PC-9 (cell line): ENCODE measurements at places on chromosomes 3 and 15. TPM values are rescaled to one million over a fixed set of nuclear protein-coding genes. Genes with fewer than 3 reads are reported as not detected.

DNA sequence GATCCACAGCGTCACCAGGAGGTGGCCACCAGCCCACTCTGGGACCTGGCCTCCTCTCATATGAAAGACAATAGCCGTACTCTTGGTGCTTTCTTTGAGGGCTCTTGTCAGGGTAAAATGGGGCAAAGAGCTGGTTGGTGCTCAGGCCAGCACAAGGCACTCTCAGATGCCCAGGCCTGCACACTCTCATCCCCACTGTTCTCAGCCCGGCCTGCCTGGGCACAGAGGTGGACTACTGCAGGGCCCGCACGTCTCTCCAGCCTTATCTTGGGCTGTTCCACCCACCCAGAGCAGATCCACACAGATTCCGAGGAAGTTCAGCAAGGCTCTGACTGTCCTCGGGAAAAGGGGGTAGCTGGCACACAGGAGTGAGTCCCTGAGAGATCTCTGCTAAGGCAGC, 122.8 kb upstream of the PRR20G start:
- DNase-seq, result no peak

GRCh38 chr15:26504009-26504408, 268.9 kb downstream of the GABRB3 start:
- no peak for DNase-seq

GRCh38 chr15:75456710-75457109, 5.2 kb upstream of the SIN3A start:
- DNase-seq, result no peak

GRCh38 chr3:17045705-17046104, 160.9 kb downstream of the PLCL2 start:
- no peak for DNase-seq

- no peak for DNase-seq
These were observed 59.4 kb downstream of the SLCO2A1 start for GRCh38 chr3:133970339-133970738.

- no peak for DNase-seq
These were observed 22.4 kb upstream of the ADAMTSL3 start for GRCh38 chr15:83631534-83631933.

- DNase-seq, result no peak
These were observed 221.5 kb upstream of the BHLHE40 start for GRCh38 chr3:4757575-4758248.

DNA sequence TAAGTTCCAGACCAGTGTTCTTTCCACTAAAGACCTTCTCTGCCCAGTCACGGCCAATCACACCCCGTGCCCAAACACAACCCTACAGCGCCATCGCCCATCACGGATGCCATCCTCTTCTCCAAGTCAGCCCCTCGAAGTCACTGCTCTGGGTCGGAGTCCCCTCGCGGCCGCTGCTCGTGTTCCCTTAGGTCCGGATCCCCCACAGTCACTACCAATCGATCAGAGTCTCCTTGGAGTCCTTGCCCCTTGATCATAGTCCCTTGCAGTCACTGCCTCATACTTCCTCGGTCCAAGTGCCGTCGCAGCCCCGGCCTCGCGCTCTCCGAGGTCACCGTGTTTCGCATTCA, 461 bp downstream of the PCYT1A start:
- no peak for DNase-seq

DNA sequence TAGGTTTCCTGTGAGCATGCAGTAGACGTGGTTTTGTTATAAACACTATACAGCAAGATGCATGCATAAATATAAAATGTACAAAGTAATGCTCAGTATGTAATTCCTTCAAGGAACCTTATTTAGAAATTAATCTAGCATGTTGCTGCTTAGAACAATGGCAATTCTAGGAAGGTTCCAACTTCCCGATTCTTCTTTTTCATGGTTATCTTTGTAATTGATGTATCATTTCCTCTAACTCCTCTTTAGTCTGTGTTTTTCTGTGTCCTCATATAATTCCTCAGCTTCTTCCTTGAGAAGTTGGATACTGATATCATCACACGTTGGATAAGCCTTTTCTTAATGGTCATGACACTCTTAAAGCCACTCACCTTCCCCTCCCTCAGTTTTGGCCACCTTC, 3.5 kb downstream of the TSEN2 start:
- no peak for DNase-seq

DNA sequence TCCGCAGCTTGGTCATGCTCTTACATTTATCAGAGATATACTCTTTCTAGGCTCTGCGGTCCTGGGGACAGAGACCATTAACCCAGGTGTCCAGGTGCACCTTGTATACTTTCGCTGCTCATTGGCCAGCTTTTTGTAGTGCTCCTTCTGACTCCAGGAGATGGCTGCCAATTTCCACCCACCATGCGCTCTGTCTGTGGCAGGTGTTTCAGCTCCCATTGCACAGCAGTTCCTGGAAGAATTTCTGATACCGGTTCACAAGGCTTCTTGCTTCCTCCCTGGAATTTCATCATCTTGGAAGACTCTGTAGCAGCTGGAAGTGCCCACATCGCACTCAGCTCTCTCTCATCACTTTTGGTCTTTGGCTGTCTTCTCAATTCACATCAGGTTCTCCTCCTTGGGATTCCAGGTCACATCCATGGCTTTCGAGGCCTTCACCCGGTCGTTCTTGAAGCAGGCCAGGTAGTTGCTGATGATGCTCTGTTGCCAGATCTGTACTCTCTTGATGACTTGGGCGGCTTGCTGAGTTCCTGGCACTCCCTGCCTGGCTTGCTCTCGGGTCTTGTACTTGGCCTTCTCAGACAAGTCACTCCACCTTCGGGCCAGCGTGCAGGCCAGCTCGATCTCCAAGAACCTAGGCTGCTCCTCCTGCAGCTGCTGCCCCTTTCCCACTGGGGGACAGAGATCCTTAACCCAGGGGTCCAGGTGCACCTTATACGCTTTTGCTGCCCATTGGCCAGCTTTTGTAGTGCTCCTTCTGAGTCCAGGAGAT, 41.1 kb upstream of the ARL8B start:
- DNase-seq, result no peak

GRCh38 chr3:72475258-72476138, 372.7 kb downstream of the SHQ1 start:
- DNase-seq, result no peak

GRCh38 chr3:146655333-146655996, 50.3 kb upstream of the PLSCR5 start:
- DNase-seq, result no peak

DNA sequence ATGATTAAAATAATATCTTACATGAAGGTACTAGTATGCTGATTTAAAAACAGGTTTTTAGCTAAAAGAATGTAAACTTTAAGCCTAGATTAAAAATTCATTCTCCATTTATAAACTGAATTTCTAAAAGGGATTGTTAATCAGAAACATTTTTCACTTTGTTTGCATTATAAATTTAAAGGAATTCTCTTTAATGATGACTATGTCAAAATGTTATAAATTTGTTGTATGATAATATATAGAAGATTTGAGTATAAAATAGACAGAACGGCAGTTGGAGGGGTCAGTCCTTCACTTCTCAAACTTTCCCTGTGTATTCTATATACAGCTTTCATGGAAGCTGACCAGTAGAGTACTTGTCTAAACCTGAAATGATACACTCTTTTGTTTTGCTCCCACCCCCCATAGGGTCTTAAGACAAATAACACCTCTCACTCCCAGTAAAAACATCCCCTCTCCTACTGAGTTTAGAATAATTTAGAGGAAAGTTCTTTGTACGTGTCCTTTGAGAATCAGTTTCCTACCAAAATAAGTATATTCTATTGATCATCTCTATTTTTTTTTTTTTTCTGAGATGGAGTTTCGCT, 64.9 kb upstream of the PYGO1 start:
- DNase-seq, result no peak

- DNase-seq, result no peak
These were observed 769.1 kb downstream of the NTRK3 start for GRCh38 chr15:87487484-87487883.

- DNase-seq, result no peak
These were observed 16.3 kb upstream of the SMAD6 start for GRCh38 chr15:66685638-66686150.

DNA sequence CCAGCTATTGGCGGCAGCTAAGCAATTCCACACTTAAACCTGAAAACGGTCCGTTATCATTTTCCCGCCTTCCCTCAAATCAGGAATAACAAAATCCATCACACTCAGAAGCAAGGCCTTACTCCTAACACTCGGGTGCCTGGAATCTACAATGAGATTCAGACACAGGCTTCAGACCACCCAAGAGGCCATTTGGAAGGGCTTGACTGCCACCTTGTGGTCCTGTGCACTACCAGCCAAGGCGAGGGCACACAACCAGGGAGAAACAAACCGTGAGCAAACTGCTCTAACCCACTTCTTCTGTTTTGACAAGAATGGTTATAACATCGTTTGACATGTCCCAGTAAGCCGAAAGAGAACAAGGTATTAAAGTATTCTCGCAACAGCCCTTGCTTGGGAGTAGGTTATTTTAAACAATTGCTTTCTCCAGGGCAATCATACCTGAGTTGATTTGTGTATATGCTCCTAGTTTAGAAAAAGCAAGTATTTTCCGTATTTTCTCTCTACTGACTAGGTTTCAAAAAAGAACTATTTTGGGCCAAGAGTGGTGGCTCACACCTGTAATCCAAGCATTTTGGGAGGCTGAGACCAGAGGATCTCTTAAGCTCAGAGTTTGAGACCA, 40.1 kb upstream of the TAFA4 start:
- no peak for DNase-seq

DNA sequence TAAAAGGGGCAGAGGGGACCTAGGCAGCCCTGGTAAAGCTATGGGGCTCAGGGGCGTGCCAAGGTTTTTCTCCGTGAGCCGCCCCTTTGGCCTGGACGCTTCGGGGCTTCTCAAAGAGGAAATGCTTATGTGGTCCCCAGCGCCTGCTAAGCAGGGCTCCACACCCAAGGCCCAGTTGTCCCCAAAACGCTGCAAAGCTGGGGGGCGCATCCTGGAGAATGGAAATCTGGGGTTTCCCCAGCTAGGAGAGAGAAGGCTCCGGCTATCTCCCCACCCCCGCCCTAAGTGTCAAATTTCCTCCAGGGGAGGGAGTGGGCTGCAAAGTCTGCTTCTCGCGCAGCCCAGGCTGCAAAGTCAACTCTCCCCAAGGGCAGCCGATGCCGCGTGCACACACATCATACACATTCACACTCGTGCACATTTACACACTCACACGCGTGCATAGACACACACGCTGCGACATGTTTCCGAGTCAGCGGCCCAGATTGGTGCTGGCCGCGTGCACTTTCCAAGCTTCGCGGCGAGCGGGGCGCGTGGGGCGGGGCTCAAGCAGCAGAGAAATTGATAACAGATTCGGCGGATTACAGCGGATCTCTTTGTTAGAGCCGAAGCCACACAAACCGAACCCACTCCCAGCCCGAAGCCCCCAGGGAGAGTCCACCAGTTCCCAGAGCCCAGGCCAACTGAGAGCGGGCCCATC, 4.5 kb downstream of the WNT5A start:
- DNase-seq, result no peak

- no peak for DNase-seq
These were observed 225.0 kb upstream of the ATP11B start for GRCh38 chr3:182568261-182568660.

- no peak for DNase-seq
These were observed 71.1 kb downstream of the PLXNA1 start for GRCh38 chr3:127053979-127054378.

DNA sequence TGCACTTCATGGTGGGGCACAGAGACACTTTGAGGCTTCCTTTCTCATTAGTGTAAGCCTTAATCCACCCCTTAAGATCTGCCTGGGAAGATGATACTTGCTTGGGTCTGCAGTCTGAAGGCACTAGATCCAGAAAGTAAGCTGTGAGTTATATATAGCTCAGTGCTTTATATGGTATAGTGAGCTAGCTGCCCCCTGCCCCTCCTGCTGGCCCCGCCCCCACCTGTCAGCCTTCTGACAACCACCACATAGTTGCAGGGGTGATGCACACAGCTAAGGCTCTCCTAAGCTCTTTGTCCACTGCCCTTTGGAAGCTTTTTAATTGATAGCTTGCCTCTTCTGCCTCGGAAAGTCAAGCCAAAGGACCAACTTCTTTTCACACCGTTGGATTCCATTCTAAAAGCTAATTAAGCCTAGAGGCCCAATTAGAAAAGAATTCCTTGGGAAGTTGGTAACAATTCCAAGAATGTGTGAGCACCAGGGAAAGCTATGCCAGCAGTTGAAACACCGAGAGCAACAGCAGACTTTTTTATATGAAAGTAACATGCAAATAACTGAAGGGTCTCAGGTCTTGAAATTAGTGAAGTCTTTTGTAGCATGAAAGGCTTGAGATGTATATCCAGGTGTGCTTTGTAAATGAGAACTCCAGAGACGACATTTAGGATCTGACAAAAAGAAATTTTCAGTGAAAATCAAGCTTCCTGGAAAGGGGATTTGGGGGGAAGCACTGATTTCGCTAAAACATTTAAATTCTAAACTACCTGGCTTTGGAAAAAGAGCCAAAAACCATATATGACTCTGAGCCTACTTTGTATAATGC, 2.3 kb downstream of the TPM1 start:
- DNase-seq, result no peak

- DNase-seq, result peak; percentile 21
These were observed 38.0 kb downstream of the EDC3 start for GRCh38 chr15:74657846-74658245.

- DNase-seq, result no peak
These were observed 116.3 kb downstream of the TFG start for GRCh38 chr3:100825574-100825973.

DNA sequence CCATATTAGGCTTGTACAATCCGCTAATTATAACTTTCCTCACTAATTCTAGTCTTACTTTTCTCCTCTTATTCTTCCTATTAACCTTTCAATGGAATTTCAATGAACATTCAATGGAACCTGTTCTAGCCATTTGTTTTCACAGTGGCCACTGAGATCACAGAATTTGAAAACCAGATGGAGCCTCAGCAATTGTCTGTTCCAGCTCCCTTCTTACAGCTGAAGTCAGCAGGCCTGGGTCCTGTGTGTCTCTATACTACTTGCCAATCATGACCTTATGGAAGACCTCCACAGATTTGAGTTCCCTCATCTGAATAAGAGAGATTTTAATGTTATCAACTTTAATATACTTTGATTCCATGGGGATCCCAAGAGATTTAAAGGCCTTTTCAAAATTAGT, 36.6 kb downstream of the TJP1 start:
- DNase-seq, result no peak

The TMEM158 gene
- total RNA-seq, result 7.5 and 11.9 TPM in 2 replicates

The SLC22A14 gene
- total RNA-seq, result not detected in 2 replicates

The NDN gene
- total RNA-seq, result not detected in 2 replicates

The MRPS22 gene
- total RNA-seq, result 64.8 and 68.0 TPM in 2 replicates

The RBMS3 gene
- 3.5 and 3.9 TPM in 2 replicates for total RNA-seq

The SLC38A3 gene
- 0.33 and 0.37 TPM in 2 replicates for total RNA-seq

The SLC12A1 gene
- not detected in 2 replicates for total RNA-seq

The PCCB gene
- 46.8 and 49.3 TPM in 2 replicates for total RNA-seq
